CD4-positive, alpha-beta T cell treated with Interleukin-12 subunit alpha and Interleukin-12 subunit beta, for 1 hour (primary cell): ENCODE measurements at places on chromosomes 7 and 10.

DNA sequence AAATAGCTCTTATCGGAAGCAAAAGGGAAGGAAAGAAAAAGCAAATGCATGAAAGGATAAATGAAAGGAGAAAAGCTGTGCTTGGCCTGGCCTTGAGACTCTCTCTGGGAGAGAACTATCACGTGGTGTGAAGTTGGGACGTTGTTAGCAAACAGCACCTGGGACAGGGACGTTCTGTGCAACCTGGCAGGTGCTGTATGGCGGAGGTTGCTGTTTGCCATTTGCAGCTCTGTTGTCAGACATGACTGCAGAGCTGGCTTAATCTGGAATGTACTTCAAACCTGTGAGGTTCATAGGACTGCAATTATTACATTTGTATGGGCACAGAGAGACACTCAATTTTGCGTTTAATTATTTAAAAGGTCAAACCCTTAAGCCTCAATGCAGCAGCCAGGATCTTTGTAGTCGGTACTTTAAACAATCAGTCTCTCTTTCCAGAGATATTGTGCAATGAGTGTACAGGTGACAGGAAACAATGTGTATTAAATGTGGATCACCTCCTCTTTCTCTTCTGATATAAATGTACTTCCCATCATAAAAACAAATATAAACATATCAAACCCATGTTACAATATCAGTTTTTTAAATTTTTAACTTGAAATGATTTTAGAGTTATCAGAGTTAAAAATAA, 800.5 kb upstream of the KCND2 start:
- no peak for DNase-seq

DNA sequence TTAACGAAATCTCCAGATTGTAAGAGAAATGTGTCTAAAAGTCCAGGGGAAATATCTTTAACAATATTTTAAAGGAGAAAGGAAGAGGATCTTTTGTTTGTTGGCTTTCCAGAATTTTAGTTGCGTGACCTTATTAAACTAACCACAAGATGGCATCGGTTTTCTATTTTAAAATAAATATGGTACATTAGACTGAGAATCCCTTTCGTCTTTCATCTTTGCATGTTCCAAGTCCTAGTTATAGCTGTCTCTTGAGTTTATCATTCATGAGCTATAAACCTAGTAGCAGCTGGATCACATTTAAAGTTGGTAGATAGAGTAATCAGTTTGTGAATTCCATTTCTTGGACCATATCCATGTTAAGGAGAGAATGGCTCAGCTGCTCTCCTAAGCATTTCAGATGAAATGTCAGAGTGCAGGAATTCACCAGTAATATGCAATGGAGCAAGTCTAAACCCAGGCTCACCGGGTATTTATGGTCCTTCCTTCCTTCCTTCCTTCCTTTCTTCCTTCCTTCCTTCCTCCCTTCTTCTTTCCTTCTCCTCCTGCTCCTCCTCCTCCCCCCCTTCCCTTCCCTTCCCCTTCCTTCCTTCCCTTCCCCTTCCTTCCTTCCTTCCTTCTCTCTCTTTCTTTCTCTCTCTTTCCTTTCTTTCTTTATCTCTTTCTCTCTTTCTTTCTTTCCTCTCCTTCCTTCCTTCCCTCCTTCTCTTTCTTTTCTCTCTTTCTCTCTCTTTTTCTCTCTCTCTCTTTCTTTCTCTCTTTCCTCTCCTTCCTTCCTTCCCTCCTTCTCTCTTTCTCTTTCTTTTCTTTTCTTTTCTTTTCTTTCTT, 57.8 kb upstream of the RAB18 start:
- DNase-seq, result peak; percentile 42

DNA sequence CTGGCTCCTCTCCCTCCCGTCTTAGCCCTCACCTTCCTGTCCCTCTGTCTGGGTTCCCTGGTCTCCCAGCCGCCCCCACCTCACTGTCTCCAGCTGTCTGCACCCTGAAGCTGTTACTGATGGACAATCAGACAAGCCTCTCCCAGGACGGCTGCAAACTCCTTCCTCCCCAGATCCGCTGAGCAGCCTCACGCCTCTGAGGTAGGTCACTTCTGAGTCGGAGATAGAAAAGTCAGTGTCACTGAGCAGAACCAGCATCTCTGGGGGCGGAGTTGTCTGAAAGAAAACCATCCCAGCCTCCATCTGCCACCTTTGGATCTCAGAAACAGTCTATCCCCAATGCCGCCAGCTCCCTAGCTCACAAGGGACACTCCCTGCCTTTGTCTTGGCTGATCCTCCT, 27.4 kb downstream of the FAM241B start:
- DNase-seq, result no peak

DNA sequence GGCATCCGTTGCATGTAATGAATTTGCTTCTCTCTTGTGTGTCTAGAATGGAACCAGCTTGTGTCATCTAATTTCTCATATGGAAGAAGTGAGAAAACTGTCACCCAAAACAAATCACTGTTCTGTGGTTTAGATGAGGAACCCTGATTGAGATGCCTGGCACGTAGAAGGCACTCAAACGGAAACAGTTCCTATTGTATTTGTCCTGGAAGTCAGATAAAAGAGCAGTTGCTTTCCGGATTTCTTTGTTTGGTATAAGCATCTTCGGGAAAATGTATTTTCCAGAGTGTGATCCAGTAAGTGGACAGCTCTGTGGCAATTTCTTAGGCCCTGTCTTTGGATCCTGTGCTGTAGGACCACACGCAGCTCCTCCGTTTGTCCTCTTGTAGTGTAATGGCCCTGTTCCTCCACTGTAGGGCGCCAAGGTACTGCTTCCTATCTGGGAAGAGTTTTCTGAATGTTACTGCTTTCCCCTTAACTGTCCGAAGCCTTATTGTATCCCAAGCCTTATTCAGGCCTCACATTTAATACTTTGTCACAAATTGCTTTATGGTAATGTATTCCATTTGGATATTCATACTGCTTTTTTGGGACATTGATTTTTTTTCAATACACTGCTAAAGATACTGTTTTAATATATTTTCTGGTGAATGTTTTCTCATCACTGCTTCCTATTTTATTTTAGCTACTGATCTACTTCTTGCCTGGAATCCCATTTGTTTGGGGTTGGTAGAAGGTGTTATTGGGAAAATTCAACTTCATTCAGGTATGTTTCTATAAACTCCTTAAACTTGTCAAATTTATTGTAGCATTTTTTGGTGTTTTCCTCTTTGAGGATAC, 24.8 kb downstream of the INPP5F start:
- peak; percentile 67 for DNase-seq

DNA sequence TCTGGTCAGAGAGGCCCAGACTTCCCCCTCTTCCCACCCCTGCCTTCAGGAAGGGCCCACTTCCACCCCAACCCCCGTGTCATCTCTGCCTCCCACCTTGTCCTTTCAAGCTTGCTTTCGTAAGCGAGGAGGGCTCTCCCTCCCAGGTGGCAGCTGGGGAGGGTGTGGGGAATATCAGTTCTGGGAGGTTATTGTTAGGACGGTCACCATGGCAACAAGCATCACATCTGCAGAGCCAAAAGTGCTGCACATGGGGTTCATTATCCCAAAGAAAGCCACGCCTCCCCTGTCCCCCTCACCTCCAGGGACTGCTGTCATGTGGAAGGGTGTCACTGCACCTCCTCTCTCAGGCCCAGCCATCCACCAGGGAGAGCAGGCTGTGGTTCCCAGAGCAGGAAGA, 2.6 kb upstream of the CAMK2B start:
- no peak for DNase-seq

GRCh38 chr10:75778665-75779064, 347.2 kb downstream of the LRMDA start:
- DNase-seq, result no peak

GRCh38 chr7:135859538-135859937, 110.9 kb upstream of the FAM180A start:
- DNase-seq, result no peak

DNA sequence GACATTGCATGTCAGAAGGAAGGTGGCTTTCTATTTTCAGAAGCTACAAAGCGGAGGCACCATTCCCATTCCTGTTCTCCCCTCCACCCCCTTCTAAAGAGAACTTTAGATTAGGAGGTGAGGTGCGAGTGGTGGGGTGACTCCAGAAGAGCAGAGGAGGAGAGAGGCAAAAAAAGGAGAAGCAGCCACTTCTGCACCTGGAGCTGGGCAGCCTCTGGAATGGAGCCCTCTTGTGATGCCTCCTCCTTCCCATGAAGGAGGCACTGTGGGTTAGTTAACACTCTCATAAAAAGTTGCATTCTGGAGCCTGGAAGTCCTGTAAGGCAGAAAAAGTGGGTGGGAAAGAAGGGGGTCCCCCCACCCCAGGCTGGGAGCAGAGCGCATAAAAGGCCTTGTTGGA, 4.8 kb downstream of the PTF1A start:
- DNase-seq, result no peak

DNA sequence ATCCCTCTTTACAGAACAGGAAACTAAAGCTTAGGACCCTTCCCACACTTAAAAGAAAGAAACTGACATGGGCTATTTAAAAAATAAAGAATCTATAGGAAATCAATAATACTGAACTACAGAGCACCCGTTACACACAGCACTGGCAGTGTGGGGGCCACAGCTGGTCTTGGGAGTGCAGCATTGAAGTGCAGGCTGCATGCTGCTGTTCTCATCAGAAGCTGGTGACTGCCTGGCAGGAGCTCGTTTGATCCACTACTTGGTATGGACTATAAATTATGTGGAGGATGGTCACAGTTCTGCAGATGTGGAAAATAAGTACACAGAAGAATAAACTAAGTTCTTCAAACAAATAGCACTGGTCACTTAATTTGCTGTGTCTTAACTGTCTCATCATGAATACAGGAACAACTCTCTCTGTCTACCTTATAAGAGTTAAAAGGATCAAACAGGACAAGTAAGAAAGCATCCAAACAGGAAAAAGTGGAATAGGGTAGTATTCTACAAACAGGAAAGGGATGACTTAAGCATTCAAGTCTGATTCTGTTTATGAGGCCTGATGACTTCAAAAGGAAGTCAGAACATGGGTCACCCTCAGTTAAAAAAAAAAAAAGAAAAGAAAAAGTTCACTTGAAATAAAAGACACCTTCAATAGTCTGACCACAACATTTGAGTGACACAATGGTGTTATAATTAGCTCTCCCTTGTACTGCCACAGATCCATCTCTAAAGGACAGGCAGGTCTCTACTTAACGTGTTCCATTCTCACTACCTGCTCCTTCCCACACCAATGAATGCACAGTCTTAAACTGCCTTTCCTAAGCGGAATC, 21.0 kb downstream of the DOCK4 start:
- DNase-seq, result no peak

- no peak for DNase-seq
Observed at GRCh38 chr10:63700631-63701156, 179.5 kb downstream of the REEP3 start.

- DNase-seq, result no peak
Observed at GRCh38 chr10:116403740-116404250, 23.9 kb upstream of the PNLIPRP3 start.

DNA sequence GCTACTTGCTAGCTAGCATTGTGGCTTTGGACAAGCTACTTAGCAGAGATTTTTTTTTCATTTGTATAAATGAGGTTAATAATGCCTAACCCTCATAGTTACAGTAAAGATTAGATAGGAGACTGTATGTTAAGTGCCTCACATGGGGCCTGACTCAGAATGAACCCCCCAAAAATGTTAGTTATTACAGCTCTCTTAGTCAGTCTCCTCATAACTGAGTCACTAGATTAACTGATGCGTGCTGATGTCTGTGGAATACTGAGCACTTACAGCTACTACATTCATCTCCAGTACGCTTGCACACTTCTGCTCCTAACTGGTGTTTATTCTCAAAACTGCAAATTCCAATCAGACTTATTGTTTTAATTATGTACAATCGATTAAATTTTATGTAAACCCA, 315.3 kb downstream of the SNX13 start:
- DNase-seq, result no peak

GRCh38 chr7:130152493-130153210, 52.6 kb downstream of the TMEM209 start:
- no peak for DNase-seq

- DNase-seq, result no peak
Observed at GRCh38 chr10:19843487-19843886, 27.3 kb downstream of the PLXDC2 start.

- no peak for DNase-seq
Observed at GRCh38 chr10:7571981-7572380, 94.8 kb downstream of the ITIH5 start.

DNA sequence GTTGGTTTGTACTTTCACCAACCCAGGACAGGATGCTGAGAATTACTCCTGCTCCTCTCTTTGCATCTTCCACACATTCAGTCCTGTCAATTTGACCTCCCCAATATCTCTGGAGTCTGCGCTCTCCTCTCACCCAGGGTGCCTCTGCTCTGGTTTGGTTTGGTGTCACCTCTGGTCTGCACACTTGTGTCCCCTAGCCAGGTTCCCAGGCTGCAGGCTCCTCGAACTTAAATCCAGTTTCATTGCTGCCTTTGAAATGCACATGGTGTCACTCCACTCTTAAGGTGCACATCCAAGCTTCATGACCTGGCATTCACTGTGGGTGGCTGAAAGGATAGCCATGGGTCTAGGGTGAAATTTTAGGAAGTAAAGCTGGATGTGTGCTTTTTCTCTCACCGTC, 271.6 kb downstream of the RPS24 start:
- no peak for DNase-seq

DNA sequence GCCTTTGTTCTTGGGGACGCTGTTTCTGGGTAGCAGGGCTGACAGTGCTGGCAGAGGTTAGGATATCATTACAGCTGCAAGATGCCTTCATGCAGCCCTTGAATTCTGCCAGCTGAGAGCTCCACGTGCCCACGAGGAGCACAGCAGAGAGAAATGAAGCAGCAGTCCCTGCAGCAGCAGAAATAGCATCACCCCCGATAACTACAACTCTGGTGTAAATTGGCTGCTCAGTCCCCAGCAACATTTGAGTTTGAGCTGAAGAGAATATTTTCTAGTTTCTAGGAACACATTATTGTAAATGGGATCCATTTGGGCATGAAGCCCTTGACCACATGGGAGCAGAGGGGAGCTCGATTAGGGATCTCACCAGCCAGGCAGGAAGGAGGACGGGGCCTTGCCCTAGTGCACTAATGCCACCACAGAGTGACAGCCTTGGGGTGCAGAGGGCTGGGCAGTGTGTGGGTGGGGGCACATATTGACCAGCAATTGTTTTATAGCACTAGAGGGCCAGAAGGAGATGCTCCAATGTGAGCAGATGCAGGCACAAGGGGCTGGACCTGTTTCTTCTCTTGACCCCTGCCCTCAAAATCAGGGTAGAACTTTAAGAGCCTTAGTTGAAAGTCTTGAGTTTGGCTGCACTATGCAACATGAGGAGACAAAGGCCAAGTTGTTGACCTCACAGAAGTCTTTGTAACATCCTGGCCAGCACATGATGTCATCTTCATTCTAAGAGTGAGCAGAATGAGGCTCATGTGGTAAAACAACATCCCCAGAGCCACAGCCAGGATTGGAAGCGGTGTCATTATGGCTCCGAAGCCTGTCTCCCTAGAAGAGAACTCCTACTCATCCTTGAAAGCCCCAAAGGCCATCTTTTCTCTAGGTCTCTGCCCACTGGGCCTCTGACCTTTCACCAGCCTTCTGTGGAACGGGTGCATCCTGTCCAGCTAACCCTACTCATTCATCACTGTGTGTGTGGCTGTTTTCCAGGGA, 52.6 kb downstream of the ADCY1 start:
- no peak for DNase-seq

GRCh38 chr7:22380333-22380732, 23.4 kb upstream of the RAPGEF5 start:
- DNase-seq, result no peak
